Inflammatory macrophage treated with lipopolysaccharide for 4 hours (primary cell): ENCODE measurements at places on chromosomes 4 and X.

DNA sequence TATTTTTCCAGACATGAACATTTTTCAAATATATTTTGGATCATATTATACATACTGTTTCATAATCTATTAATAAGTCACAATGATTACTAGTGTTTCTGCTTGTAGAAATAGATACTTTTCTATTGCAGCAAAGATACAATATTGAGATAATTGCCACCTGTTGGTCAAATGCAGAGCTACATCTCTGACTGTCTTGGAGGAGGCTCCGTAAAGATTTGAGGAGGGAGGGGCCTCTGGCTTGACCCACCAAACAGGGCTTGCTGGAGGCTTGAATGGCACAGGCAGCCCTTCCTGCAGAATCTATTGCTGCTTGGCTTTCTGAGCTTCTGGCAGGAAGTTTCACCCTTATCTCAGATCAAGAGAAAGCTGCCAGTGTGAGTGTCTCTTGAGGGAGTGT lies 99.3 kb upstream of the ARMCX2 start:
- peak; percentile 37 for DNase-seq

DNA sequence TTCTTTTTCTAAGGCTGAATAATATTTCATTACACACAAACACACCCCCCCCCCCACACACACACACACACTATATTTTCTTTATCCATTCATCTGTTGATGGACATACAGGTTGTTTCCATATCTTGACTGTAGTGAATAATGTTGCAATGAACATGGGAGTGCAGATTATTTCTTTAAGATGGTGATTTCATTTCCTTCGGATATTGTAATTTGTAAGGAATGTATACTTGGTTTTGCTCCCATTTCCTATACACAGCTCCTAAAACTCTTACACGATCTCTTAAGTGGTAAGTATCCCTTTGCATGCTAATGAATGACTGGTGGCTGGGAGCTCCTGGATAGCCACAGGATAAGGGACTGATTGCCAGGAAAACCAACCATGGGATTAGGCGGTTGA lies 14.7 kb upstream of the RBMXL3 start:
- DNase-seq, result no peak

GRCh38 chr4:121256887-121257466 lies 92.9 kb upstream of the TNIP3 start:
- DNase-seq, result peak; percentile 41

GRCh38 chr4:122710434-122711308 lies 21.8 kb upstream of the BBS12 start:
- no peak for DNase-seq

DNA sequence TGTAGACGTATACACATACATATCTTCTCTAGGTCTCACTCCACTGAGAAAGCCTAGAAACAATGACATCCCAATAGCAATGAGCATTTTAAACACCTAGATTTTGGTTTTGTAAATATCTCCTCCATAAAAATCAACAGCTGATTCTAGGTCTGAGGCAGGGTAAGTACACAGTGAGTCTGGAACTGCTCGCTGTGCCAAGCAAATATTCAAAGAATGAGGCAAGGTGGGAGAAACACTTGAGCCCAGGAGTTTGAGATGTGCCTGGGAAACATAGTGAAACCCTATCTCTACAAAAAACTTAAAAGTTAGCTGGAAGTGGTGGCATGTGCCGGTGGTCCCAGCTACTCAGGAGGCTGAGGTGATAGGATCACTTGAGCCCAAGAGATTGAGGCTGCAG lies 22.2 kb downstream of the ABCG2 start:
- no peak for DNase-seq

GRCh38 chr4:77695774-77696173 lies 90.2 kb downstream of the CXCL13 start:
- DNase-seq, result no peak

DNA sequence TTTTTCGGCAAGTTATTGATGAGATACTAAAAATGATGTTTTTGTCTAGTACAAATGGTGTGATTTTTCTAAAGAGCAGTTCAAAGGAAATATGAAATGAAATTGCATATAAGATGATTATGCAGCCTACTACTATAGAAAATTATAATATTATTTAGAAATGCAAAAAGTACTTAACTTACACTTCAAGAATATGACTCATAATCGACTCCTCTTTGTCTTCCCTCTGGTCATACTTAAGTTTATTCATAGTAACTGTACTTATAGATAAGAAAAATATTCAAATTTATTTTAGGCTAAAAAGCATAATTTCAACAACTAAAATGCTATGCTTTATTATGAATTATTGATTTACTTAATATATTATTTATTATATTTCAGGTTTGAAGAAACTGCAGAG lies 33.2 kb downstream of the CEP44 start:
- no peak for DNase-seq
